ENCODE measurements at places on chromosomes 6 and 20.
A peak's percentile ranks its signal among the peaks of the same experiment; 100 is the strongest.

DNA sequence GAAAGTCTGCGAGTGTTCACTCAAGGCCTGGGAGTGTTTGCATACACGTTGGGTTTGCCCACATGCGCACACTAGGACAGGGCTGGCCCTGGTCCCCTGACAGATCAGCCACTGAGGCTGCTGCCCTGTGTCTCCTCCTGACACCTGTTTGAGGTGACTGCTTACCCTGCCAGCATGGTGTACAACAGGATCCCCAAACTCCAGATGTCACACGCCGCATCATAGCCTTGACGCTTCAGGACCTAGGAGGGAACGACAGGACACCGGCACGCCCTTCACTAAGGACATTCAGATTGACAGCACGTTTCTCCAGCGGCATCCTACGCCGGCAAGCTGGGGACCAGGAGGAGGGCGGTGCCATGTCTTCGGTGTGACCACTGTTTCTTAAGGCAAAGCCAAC, 37.0 kb upstream of the MPC1 start:
- no peak for DNase-seq

GRCh38 chr6:52049252-52050050, 38.0 kb downstream of the PKHD1 start:
- DNase-seq = no peak

DNA sequence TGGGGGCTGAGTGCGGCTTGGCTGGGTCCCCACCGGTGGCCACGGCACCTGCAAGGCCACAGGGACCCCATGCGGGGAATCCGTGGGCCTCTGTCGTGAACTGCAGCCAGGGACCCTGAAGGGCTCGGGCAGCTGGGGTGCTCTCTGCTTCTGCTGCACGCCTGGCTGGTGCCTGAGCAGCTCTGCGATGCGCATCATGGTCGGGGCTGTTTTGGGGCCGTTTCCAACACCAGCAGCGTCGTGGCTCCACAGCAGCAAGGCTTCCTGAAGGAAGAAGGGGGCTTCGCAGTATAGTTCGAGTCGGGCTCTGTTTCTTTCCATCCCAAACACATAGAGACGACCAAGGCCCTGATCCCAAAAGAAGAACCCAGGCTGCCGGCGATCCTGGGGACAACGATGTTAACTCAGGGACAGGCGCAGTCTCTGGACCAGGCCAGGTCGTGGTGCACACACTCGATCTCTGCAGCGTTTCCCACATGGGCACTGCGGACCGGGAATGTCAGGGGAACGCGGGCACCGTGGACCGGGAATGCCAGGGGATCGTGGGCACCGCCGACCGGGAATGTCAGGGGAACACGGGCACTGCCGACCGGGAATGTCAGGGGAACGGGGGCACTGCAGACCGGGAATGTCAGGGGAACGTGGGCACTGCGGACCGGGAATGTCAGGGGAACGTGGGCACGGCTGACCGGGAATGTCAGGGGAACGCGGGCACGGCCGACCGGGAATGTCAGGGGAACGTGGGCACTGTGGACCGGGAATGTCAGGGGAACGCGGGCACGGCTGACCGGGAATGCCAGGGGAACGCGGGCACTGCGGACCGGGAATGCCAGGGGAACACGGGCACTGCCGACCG, 36.8 kb upstream of the BHLHE23 start:
- DNase-seq = no peak

DNA sequence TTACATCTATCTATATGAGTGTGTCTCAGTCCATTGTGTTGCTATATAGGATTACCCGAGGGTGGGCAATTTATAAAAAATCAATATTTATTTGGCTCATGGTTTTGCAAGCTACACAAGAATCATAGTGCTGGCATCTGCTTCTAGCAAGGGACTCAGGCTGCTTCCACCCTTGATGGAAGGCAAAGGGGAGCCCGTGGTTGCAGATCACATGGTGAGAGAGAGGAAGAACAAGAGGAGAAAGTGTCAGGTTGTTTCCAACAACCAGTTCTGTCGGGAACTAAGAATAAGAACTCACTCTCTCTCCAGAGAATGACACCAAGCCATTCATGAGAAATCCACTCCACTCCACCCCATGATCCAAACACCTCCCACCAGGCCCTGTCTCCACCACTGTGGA, 48.2 kb upstream of the TENT5A start:
- no peak for DNase-seq

GRCh38 chr6:111747396-111747795, 125.9 kb downstream of the FYN start:
- no peak for DNase-seq

GRCh38 chr20:44704551-44704971, 10.6 kb upstream of the CCN5 start:
- no peak for DNase-seq

- DNase-seq = no peak
Measured at GRCh38 chr6:140871911-140872310, 1260.8 kb upstream of the GJE1 start.

GRCh38 chr6:125157725-125158124, 4.2 kb downstream of the TPD52L1 start:
- no peak for DNase-seq

- no peak for DNase-seq
Measured at GRCh38 chr6:80249897-80250296, 143.4 kb downstream of the BCKDHB start.

DNA sequence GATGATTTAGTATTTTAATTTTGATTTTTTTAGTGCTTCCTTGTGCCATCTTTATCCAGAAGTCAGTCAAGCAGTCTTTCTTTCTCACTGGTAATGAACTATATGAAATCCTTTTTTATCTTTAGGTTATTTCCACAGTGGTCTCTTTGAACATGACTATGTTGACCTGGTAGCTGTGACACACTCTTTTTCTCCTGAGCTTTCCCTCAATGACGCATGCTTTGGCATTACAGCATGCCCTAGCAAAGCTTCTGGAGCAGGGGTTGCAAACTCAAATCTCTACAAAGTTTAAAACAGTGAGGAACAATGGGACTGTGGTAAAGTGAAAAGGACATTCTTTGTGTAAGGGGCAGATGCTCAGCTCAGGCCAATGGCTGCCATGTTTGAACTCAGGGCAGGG, 4.5 kb upstream of the PLAGL1 start:
- no peak for DNase-seq

- DNase-seq = no peak
Measured at GRCh38 chr6:106535012-106535411, 94.3 kb downstream of the RTN4IP1 start.

DNA sequence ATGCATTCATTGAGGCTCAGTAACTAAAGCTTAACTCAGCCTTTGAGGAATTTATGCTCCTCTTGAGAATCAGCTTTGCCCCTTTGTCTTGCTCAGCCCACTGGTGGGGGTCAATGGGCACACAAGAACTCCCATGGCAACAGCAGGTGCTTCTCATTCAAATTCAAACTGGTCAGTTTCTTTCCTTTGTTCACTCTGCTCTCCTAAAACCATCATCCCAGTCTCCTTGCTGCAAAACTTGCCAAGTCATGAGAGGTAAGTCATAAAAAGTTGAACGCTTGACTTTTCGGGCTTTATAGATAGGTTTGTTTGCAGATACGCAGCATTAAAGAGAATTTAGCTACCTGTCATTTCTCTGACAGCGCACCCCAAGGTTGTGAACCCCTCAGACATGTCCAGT, 146.8 kb downstream of the TFAP2A start:
- DNase-seq = no peak

DNA sequence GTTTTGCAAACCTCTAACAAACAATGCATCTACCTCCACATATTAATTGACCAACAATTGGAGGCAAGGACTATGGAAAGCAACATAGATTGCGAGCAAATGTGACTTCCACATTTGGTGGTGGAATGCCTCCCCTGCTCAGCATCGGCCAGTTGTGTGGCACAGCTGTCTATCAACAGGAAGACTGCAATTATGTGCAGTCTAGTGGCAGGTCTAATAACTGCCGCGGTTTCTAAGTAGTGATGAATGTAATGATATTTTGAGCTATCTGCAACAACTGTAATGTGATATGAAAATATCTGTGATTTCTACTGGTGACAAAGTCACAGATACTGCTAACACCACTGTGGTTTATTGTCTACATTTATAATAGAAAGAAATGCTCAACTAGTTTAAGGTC, 56.8 kb downstream of the NCR2 start:
- no peak for DNase-seq

DNA sequence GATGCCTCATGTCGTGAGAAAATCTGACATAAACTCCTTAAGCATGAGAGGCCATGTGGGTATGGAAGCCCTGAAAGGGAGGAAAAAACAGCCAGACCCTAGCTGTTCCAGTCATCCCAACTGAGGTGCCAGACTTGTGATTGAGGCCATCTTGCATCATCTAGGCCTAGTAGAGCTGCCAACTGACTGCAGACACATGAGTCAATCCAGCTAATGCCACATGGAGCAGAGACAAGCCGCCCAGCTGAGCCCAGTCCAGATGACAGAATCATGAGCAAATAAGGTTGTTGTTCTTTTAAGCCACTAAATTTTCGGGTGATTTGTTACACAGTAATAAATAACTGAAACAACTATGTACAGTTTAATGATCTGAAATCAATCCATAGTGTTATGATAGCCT, 680.9 kb downstream of the MAFB start:
- no peak for DNase-seq

DNA sequence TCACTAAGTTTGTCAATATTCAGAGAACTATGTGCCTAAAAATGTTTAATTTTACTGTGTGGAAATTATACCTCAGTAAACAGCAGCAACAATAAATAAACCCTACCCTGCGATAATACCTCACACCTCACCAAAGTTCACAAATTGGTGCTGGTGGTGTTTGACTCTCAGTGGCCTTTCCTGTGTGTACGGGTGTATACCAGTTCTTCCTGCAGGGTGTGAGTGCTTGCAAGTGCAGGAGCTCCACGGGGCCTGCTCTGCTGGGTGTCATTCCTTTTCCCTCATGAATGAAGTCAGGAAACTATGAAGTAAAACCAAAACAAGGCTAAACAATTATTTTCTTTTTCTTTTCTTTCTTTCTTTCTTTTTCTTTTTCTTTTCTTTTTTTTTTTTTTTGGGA, 4.1 kb upstream of the ENPP5 start:
- DNase-seq = no peak

DNA sequence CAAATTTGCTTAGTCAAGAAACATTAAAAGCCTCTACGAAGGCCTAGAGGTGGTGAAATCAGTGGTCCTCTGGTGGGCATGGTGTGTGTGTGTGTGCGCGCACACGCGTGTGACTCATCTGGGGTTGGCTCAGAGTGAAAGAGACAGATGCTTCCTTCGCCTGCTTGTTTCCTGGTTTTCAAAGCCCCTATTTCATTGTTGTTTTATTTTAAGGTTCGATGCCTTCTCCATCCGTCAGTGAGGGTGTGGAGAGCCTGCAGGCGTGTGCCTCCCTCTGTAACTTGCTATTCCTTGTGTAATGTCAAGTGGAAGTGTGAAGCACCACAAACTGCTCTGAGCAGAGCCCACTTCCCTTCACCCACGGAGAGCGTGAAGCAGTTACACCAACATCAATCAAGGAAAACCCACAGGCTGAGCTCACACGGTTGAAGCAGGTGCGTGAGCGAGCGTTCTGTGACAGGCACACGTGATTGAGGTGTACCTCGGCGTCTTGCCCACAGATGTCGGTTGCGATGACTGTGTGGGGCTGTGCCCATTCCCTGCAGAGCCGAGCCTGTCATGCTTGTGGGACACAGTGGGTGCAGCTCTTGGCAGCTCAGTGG, 233.9 kb downstream of the PRL start:
- DNase-seq = peak; percentile 1

DNA sequence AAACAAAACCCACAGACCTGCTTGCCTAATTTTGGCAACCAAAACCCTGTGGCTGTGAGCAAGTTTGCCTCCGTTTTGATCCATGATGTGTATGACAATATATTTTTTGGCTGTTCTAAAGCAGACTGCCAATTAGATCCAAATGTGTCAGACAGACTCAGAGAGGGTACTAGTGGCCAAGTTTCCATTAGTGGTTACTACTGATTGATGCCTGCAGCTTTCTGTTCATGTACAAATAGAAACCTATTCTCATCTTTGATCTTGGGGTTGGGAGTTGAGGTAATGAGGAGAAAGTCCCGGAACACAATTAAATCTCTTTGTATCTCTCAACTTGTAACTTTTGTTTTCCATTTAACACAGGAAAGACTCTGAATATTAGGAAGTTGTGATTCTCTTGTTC, 100.9 kb downstream of the RNF144B start:
- DNase-seq = no peak

- no peak for DNase-seq
Measured at GRCh38 chr20:5467086-5467485, 150.3 kb upstream of the PROKR2 start.

DNA sequence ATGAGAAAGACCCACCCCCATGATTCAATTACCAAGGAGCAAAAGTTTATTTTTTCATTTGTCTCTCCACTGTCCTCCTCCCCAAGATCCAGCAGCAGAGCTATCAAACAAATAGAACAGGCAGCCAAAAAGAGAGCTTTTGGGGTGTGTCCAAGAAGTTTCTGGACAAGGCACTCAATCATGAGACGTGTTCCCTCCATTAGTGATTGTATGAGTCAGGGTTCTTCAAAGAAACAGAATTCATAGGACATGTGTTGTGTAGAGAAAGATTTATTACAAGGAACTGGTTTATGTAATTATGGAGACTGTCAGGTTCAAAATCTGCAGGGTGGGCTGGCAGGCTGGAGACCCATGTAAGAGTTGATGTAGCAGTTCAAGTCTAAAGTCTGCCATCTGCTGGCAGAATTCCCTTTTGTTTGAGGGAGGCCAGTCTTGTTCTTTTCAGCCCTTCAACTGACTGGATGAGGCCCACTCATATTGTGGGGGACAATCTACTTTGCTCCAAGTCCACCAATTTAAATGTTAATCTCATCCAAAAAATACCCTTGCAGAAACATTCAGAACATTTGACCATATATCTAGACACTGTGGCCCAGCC, 248.1 kb upstream of the OPRM1 start:
- no peak for DNase-seq

GRCh38 chr6:151112130-151112529, 127.6 kb upstream of the AKAP12 start:
- no peak for DNase-seq

DNA sequence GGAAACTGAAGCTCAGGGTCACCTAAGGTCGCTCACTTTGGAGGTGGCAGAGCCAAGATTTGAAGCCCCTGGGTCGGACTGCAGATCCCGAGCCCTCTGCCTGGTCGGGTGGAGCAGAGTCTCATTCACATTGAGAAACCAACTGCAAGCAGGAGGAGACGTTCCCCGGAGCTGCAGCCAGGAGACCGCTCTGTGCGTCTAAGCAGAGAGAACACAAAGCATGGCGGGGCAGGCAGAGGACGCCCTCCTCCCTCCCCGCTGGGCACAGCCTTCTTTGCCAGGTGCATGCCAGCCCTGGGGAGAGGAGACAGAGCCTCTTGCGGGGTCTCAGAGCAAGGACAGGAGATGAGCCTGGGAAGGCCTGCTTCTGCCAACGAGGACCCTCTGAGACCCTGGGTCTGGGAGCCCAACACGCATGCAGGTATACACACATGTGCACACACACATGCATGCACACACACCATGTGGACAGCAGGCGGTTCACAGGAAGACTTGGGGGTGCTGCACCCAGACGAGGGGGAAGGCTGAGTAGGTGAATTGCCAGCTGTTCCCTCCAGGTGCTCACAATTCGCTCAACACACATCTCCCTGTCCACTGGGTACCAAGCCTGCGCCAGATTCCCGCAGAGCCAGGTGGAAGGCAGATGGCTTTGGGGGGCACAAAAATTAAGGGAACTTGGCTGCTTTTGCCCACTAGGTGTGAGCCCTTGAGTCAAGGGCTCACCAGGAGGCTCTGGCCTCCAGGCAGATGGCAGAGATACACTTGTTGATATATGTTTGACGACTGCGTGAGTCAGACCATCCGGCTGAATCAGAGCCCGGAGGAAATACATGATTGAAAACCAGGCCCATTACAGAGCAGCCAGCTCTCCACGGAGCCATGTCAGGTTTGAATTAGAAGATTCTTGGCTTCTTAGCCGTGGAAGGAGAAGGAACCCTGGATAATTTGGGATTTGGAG, 5.5 kb upstream of the NTSR1 start:
- DNase-seq = no peak

- DNase-seq = no peak
Measured at GRCh38 chr6:5960456-5960855, 46.3 kb downstream of the NRN1 start.

All from activated CD8-positive, alpha-beta memory T cell treated with anti-CD3 and anti-CD28 coated beads for 1 hour (primary cell).